Effector CD8-positive, alpha-beta T cell (primary cell): ENCODE measurements at places on chromosomes 3 and 15.

- DNase-seq: no peak
These were observed 47.2 kb downstream of the CCDC12 start for GRCh38 chr3:46929324-46929723.

DNA sequence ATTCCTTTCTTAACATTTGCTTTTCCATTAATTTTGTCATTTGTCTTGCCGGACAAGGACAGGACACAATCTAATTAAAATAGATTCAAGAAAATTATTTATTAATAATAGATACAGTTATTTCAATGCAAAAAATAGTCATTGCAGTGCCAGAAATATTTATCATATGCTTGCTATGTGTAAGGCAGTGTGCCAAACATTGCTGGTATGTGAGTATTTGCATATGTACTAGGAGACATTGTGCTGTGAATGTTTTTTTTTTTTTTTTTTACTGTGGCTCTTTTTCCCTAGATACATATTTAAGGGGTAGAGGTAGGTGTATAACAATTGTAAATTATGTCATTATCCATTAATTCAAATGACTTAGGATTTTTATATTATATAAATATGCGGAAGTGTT lies 23.3 kb downstream of the SPRED1 start:
- DNase-seq: no peak

GRCh38 chr15:89361451-89362202 lies 27.0 kb upstream of the POLG start:
- DNase-seq: peak; percentile 13

DNA sequence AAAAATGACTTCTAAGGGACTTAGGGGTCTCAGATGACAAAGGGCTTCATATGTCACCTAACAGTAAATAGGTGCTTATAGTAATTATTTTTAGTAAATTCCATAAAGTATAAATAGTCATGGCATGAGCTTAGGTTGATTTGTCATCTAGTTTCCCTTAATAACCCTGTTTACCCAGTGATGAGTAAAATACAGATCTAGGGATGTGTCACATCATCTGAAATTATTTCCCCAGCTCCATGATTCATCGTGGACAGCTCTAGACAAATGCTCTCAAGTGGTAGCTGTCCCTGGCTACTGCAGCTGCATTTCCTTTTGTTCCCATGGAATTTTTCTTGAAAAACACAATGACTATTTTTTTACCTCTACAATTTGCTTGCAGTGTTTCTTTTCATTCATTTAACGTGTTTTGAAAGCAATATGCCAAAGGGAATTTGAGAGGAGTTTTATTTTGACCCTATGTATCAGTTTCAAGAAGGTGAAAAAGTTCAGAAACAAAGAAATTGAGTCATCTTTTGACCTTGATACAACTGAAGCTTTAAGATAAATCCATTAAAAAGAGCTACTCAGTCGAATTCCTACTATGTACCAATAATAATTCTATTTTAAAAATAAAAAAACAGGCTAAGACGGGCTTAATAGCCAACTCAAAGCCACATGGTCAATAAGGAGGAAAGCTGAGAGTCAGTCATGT lies 241.6 kb downstream of the KCNMB2 start:
- DNase-seq: no peak

DNA sequence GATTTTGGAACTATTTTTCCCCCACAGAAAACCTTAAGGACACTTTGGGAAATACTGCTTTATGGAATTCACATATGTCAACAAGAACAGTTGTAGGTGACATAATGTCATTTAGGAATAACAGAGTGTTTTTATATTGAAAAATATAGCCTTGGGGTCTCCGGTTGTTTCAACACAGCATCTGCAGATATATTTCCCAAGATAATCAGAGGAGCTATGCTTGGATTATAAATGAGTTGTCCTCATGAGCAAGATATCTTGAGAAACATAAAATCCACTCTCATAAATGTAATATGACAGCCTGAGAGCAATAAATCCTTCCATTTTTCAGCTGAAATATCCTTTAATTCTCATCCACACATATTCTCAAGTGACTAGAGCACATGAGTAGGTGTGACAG lies 473.7 kb upstream of the LMCD1 start:
- DNase-seq: no peak

DNA sequence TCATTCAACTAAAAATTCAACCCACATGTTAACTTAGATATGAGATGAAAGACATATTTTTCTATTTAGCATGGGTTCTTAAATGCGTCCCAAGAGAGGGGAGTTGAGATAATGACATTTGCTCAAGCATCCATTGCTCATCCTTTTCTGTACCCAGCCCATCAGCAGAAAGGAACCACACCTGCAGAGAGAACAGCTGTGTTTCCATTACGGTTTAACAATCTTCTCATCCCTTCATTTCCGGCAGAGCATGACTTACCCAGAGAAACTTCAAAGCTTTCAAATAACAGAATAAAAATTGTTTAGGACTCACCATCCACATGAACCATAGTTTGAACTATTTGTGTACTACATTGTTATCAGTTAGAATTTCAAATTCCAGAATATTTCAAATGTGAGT lies 113.1 kb downstream of the TGFBR2 start:
- DNase-seq: no peak

DNA sequence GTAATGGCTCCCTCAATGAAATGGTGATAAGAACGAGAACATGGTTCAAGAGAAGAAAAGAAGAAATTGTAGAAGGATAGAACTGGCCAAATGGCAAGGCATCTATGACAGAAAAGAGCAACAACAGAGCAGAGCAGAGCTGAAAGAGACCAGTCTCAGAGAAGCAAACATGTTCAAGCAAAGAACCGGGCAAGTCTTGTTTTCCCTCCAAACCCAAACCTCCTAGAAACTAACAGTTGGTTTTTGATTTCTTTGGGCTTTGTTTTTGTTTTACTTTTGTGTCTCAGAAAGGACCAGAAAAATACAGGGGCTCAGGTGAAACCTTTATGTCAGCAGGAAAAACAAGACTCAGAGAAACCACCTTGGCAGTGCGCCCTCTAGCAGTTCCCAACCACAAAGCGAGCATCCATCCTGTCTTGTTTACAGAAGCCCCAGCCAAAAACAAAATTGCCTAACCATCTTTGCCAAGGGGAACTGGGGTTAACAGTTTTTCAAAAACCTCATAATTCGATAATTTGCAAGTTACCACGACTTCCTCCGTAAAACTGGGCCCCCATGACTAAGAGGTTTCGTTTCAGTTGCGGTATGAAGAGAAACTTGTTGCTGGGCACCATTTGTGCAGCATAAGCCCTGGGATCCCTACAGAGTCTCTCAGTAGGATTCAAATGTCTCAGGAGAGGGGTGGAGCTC lies 159.2 kb upstream of the SLC24A5 start:
- DNase-seq: no peak

DNA sequence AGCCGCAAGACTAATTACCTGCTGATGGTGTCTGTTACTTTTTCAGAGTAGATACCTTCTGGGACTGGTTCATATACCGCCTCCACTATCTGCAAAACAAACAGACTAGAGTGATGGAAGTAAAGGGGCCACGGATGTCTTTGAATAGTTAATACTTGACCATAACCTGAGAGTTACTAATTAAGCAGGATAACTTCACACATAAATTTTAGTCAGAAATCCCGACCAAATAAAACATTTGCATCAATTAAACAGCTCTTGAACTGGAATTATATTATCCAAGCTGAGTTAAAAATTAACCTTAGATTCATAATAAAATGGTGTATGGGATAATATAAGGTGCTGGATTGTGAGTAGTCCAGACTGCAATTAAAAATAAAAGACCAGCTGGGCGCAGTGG lies 167.7 kb downstream of the NEK10 start:
- no peak for DNase-seq

- no peak for DNase-seq
These were observed 8.0 kb upstream of the RPS27L start for GRCh38 chr15:63165166-63165859.

DNA sequence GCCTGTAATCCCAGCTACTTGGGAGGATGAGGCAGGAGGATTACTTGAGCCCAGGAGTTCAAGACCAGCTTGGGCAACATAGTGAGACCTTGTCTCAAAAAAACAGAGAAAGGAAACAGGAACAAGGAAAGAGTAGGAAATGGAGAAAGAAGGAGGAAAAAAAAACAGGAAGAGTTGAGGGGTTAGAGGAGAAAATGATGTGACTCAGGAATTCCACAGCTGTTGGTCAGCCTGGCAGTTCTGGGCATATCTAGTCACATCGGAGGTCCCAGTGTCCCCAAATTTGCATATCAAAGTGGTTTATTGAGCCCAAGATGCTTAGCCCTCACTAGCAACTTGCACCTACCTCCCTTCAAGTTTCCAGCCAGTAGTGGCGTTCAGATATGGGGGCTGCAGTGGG lies 18.8 kb upstream of the JMJD7 start:
- DNase-seq: no peak

- DNase-seq: no peak
These were observed 118.0 kb upstream of the DPH6 start for GRCh38 chr15:35663956-35664355.

- no peak for DNase-seq
These were observed 324.6 kb upstream of the IL12A start for GRCh38 chr3:159664006-159664405.

DNA sequence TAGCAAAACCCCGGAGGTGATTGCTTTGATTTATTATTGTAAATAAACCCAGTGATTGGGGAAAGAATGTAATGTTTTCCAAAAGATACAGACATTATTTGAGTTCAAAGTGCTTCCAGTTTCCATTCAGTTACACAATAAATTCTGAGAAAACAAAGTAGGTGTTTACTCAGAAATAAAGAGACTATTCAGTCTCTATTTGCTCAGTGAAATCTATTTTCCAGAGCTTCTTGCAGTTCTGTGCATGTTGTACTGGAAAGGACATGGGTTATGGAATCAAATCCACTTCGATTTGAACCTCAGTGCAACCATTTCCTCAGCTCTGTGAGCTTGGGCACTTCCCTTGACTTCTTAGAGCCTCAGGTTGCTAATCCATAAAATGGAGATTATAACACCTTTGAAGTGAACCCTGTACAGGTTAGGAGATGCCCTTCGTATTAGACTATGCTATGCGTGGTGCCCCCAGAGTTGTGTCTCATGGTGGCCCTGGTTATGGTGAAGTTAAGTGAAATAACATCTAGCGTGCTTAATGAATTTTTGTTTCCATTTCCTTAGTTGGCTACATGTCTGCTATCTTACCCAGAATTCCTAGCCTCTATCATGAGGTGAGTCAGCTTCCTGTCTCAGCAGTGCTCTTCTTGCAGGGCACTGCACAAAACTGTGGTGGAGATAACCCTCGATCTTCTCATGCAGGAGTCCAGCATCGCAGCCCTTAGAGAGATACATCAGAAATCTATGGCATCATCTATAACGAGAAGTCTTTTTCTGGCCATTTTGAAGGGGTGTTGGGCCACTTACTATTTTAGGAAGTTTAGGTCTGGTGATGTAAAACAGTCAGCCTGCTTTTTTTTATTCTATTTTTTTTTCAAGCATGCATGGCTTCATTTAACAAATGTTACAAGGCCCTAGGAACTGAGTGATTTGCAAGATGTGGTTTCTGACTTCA lies 97.7 kb downstream of the RPL39L start:
- no peak for DNase-seq

GRCh38 chr3:45560281-45560971 lies 34.1 kb upstream of the LIMD1 start:
- no peak for DNase-seq

GRCh38 chr15:69131362-69132220 lies 28.8 kb upstream of the GLCE start:
- no peak for DNase-seq

DNA sequence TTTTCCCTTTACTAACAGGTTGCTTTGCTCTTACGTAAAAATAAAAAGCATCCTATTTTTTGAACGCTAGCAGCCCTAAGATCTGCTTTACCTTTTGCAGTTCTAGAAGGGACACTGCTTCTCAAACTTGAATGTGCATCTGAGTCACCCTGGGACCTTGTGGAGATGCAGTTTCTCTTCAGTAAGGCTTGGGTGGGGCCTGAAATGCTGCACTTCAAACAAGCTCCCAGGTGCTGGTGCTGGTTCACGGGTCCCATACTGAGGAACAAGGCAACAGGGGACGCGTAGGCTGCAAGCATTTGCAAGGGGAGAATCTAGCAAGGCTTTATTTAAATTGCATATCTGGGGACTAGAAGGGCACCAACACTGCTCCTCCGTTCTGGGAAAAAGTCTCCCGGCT lies 30.0 kb downstream of the MB21D2 start:
- no peak for DNase-seq

DNA sequence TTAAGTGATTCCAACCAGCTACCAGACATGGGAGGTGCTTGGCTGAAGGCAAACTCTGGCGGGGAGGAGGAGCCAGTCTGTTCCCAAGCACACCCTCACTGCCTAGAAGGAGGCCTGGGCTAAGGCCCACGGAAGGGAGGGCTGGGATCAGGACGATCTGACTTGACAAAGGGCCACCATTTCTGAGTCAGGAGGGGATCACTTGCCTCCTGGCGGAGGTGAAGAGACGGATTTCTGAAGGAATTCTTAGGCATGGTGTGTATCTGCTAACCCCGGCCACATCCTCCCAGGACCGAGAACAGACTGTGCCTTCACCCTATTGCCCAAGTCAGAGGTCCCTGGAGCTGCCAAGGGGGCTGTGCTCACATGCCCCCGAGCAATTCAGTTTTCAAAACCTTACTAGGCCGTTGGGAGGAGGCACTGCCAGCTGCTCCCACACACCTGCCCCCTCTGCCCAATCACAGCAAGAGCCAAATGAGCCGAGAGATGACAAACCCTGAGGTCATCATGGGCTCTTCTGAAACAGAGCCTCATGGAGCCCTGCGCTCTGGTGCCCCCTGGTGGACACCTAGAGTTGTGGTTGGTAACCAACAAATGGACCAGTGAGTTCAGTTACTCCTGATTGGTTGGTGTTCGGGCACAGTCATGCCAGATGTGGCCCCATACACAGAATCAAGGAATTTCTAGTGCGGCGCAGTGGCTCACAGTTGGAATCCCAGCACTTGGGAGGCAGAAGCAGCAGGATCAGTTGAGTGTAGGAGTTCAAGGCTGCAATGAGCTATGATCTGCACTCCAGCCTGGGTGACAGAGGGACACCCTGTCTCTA lies 6.5 kb upstream of the TNK2 start:
- no peak for DNase-seq

DNA sequence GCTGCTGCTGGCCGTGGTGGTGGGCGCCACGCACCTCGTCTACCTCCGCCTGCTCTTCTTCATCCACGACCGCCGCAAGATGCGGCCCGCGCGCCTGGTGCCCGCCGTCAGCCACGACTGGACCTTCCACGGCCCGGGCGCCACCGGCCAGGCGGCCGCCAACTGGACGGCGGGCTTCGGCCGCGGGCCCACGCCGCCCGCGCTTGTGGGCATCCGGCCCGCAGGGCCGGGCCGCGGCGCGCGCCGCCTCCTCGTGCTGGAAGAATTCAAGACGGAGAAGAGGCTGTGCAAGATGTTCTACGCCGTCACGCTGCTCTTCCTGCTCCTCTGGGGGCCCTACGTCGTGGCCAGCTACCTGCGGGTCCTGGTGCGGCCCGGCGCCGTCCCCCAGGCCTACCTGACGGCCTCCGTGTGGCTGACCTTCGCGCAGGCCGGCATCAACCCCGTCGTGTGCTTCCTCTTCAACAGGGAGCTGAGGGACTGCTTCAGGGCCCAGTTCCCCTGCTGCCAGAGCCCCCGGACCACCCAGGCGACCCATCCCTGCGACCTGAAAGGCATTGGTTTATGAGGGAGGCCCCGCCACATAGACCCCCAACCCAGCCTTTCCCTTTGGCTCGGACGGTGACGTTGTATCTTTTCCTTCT lies 1.1 kb downstream of the GPR27 start:
- DNase-seq: no peak
